Suppressor macrophage treated with lipopolysaccharide for 1 hour (primary cell): ENCODE measurements at places on chromosomes 4 and X.

- no peak for DNase-seq
Measured at GRCh38 chr4:156313497-156313896, 359.8 kb upstream of the CTSO start.

DNA sequence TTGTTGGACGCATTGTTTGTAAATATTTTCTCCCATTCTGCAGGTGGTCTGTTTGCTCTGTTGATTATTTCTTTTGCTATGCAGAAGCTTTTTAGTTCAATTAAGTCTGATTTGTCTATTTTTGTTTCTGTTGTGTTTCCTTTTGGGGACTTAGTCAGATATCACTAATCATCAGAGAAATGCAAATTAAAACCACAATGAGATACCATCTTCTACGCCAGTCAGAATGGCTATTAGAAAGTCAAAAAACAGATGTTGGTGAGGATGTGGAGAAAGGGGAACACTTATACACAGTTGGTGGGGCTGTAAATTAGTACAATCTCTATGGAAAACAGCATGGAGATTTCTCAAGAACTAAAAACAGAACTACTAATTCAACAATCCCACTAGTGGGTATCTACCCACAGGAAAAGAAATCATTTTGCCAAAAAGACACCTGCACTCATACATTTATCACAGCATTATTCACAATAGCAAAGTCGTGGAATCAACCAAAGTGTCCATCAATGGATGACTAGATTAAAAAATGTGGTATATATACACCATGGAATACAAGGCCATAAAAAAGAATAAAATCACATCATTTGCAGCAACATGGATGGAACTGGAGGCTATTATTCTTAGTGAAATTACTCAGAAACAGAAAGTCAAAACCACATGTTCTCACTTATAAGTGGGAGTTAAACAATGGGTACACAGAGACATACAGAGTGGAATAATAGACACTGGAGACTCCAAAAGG is 8.1 kb downstream of the COQ2 start:
- DNase-seq = no peak

GRCh38 chrX:124282580-124282979 is 49.9 kb upstream of the TEX13D start:
- no peak for DNase-seq

- no peak for DNase-seq
Measured at GRCh38 chr4:56130606-56131155, 181.9 kb downstream of the CEP135 start.

- no peak for DNase-seq
Measured at GRCh38 chr4:137961051-137961438, 281.1 kb downstream of the SLC7A11 start.

- no peak for DNase-seq
Measured at GRCh38 chr4:43485196-43485595, 592.7 kb downstream of the GRXCR1 start.

- no peak for DNase-seq
Measured at GRCh38 chr4:70841951-70842350, 2.3 kb upstream of the GRSF1 start.

DNA sequence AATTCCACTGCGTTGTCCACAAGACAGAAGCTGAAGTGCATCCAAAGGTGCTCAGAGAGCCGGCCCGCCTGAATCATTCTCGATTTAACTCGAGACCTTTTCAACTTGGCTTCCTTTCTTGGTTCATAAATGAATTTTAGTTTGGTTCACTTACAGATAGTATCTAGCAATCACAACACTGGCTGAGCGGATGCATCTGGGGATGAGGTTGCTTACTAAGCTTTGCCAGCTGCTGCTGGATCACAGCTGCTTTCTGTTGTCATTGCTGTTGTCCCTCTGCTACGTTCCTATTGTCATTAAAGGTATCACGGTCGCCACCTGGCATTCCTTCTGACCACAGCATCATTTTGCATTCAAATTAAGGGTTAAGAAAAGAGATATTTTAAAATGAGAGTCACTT is 115.5 kb downstream of the NFKB1 start:
- DNase-seq = no peak

DNA sequence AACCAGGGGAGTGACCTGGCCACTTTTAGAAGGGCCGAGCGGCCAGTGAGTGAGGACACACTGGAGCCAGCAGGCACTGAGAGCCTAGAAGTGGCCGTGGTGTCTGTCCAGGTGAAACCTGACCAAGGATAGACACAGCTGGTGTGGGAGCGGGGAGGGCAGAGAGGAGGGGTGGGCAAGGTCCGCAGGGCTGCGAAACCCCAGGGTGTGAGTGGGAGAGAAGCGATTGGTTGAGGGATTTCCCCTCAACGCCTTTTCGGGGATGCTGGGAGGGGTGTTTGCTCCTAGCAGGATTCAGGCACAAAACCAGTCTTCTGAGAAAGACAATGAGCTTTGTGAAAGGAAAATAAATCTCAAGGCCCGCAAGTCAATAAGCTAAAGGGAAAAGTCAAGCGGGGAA is 33.2 kb upstream of the ARSD start:
- DNase-seq = no peak

GRCh38 chr4:123750044-123750443 is 353.4 kb downstream of the SPRY1 start:
- DNase-seq = no peak

GRCh38 chr4:108877821-108878220 is 115.0 kb upstream of the ETNPPL start:
- DNase-seq = no peak

DNA sequence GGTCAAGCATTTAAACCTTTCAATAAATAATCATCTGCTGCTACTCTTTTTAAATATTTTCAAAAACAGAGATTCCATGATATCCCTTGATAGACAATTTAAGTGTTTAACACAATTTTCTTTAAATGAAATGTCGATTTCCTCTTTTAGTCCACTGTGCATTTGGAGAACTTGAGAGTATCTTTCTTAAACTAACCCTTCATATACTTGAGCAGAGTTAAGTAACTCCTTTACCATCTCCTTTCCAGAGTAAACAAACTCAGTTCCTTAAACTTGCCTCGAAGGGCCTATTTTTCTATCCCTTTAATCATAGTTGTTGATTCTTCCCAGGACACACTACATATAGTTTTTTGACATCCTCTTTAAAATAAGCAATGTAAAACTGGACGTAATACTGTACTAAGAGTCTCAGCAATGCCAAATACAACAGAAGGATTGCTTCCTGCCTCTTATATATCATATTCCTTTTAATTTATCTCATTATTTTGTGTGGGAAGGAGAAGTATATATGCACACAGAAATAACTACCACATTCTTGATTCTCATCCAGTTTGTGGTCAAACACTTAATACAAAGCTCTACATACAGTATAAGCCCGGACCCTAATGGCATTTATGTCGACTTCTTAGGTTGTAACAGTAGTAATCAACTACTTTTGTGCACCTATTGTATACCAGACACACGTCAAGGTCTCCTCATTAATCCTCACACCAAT is 22.8 kb downstream of the RAB28 start:
- no peak for DNase-seq

DNA sequence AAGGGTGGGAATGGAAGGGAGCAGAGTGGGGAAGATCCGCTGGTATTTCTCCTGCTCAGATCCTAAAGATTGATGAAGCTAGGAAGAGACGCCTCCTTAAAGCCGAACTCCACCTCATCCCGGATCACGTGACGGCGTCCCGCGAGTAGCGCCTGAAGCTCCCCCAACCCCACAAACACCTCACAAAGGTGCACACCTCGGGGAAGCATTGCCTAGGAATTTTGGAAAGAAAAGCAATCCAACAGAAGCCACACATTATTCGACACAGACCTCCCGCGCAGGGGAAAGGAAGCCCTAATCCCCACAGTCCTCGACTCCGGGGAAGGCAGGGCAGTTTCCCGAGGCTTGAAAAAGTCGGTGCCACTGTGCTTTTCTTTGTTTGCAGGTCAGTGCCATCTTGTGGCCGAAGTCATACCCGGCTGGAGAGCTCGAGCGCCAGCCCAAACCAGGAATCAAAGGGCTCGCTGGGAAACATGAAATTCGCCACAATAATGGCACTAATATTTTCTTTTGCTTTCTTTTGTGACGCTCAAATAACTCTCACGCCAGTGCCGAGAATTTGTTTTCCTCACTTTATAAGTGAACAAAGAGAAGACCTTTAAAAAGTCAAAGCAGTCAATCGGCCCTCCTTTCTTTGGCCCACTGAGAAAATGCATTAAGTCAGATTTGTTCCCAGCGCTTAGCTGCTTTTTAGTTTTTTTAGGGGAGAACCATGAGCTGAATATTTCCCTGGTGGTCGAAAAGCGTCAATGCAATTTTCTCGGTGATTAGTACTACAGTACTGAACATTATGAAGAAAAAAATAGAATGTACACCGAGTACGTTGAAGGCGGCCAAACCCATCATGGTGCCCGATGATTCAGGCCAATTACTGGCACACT is at the start of gene NPY1R:
NPY1R (minus strand) TSS at position 71 of the 881 bp plus-strand sequence. CDS start 6,042 bp downstream, outside the sequence.
- peak; percentile 70 for DNase-seq

DNA sequence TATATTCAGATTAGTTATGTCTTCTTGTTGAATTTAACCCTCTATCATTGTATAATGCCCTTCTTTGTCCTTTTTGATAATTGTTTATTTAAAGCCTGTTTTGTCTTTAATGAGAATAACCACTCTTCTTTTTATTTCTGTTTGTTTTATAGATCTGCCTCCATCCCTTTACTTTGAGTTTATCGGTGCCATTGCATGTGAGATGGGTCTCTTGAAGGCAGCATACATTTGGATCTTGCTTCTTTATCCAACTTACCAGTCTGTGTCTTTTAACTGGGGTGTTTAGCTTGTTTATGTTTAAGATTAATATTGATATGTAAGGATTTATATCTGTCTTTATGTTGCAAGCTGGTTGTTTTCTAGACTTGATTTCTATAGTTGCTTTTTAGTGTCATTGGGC is 115.8 kb downstream of the RTL3 start:
- DNase-seq = no peak

GRCh38 chr4:35300996-35301774 is 943.1 kb downstream of the ARAP2 start:
- DNase-seq = no peak

GRCh38 chr4:106587558-106587957 is 219.0 kb upstream of the GIMD1 start:
- DNase-seq = no peak

DNA sequence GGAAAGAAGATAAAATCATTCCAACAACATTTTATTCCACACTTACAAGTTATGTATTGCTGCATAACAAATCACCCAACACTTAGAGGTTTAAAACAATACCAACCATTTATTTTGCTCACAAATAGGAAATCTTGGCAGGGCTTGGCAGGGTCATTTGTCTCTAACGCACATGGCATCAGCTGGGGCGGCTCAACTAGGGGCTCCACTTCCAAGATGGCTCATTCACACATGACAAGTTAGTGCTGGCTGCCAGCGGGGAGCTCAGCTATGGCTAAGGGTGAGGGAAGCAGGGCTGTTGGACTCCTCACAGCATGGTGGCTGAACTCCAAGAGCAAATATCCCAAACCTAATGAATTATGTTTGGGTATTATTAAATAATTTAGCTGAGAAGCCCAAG is 377.0 kb downstream of the ZNF674 start:
- no peak for DNase-seq

DNA sequence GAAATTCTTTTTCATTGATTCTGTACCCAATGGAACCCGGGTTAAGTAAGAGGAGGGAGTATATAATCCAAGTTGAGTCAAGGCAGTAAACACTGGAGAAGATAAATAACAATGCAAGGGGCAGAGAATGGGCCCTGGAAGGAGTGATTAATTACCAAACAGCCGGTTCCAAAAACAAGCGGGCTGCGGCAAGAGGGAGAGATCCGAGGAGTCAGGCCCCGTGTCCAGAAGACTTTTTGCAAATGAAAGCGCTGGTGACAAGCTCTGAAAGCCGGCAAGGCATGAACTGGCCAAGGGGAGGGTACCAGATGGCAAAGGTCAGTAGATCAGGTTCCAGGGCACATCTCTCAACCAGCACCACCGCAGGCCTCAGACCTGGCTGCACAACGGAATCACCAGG is 294.9 kb downstream of the BCOR start:
- no peak for DNase-seq

- DNase-seq = no peak
Measured at GRCh38 chr4:21882051-21882839, 66.3 kb downstream of the KCNIP4 start.

GRCh38 chr4:124427095-124427767 is 285.3 kb downstream of the ANKRD50 start:
- DNase-seq = no peak

DNA sequence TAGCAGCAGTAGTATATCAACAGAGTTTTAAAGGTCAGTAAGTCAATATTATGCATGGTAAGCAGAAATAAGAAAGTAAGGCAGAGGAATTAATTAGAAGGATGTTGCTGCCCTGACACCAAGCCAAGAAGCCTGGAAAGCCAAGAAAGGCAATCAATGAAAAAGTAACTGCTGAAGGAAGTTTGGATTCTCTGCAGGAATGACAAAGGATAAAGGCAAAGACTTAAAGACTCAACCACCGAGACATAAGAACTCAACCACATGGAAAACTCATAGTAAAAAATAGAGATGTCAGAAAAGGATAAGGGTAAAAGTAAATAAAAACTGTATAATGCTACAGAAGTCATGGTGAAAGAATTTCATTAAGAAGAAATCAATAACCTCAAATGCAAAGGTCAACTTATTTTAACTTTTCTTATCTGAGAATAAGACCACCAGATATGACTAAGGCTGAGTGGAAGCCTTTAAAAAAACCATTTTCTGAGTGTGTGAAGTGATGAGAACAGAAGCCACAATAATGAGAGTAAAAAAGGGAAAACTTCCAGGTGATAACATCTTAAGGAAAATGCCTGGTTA is 55.2 kb downstream of the NEK1 start:
- DNase-seq = no peak

DNA sequence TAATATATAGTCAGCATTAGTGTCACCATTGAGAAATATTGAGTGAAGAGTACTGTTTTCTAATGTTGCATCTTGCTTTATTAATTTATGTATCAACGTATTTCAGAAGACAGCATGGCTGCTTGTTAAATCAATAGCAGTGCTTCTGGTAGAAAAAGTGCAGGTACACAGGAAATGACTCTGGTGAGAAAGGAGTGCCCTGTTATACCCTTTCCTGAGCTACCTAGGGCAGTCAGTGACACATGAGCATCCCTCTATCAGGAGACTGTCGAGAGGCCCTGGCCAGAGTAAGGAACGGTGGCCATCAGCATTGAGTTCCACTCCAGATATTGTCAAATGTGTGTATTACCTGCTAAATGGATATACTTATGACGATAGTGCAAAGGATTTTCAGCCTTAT is 42.1 kb downstream of the SCML1 start:
- no peak for DNase-seq

DNA sequence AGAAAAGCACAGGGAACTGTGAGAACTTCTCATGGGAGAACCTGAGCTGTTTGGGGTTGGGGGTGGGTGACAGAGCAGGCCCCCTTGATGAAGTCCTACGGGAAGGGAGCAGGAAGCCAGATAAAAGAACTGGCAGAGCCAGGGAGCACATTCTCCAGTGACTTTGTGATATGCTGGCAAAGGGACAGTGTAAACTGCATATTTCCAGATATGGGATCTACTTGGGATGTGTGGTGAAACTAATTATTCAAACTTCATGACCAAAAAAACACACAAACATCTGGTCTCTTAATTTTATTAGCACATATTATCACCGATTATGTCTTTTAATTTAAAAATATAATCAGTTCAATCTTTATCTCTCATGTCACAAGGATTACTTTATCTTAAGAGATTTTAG is 266.0 kb downstream of the PAPSS1 start:
- DNase-seq = no peak

GRCh38 chr4:158535130-158535614 is 13.5 kb downstream of the RXFP1 start:
- peak; percentile 92 for DNase-seq

GRCh38 chrX:120790118-120790517 is 85.5 kb downstream of the CT47B1 start:
- peak; percentile 74 for DNase-seq

GRCh38 chr4:20506827-20507226 is 193.4 kb upstream of the PACRGL start:
- no peak for DNase-seq

GRCh38 chrX:107565931-107566603 is 62.2 kb upstream of the PRPS1 start:
- DNase-seq = no peak
